ENCODE measurements at places on chromosomes 6 and 20.

DNA sequence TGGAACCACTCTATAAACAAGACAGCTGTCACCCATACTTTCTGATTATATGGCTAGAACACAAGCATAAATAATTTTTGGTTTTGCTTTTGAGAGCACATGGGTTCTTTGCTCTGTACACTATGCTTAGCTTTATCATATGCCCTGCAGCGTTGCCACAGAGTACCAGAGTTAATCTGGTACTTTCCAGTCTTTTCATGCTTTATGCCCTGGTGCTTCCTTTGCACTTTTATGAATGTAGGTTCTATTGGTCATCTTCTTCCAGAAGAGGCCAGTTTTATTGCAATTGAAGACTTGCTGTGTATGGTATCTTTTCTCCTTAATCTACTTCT lies 20.8 kb downstream of the SHLD1 start:
- DNase-seq: no peak

DNA sequence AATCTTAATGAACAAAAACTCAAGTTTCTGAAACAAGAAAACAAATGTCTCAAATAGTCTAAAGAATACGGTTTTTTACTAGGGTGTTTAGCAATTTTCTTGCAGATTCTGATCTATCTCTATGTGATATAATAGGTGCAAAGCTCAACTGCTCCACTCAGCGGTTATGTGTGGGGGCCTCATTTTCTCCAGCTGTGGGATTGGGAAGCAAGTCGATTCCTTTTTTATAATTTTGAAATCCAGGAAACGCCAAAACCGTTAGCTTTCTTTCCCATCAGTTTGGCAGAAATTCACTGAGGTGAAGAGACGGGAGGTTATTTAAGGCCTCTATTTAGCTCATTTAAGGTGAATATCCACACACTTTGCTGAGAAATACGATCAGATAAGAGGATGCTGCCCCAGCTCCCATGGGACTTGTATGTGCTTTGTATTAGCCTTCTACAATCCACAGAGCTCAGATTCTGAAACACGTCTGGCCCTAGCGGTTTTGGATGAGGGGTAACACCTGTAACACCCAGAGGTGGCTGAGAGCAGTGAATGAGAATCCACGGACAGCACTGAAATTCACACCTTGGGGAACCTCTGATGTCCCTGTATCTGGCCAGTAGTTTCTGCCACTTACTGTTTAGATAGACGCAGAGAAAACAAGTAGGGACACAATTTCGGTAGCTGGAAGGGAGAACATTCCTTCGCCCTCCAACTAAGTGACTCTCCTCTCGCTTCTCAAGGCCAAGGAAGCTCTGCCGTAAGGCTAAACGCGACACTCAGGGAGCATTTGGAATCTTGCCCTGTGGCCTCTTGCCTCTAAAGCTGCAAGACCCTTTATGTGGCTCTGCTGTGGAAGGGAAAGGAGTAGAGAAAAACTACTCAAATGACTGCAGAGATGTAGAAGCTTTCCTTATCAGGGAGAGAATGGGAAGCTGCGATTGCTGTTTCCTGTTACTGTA lies 6.5 kb upstream of the BCAS4 start:
- DNase-seq: peak; percentile 74

GRCh38 chr6:44456070-44456965 lies 68.8 kb downstream of the CDC5L start:
- DNase-seq: peak; percentile 73

DNA sequence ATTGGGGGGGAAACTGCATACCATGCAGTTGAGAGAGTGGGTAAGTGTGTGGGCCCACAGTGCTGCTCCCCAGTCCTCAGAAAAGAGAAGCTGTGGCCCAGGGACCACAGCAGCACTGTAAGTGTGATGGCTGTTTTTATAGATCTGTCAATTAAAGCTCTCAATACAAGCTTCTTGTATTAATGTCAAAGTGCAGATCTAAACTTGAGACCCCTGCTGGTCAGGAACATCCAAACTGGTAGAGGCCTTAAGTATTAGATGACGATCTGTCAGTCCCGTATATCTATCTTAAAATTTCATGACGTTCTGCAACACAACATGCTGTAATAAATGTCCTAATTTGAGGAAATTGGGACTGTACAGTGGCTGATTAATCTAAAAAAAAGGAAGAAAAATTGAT lies 74.8 kb downstream of the TULP4 start:
- no peak for DNase-seq

GRCh38 chr20:2385026-2385425 lies 4.3 kb downstream of the TGM6 start:
- DNase-seq: no peak

DNA sequence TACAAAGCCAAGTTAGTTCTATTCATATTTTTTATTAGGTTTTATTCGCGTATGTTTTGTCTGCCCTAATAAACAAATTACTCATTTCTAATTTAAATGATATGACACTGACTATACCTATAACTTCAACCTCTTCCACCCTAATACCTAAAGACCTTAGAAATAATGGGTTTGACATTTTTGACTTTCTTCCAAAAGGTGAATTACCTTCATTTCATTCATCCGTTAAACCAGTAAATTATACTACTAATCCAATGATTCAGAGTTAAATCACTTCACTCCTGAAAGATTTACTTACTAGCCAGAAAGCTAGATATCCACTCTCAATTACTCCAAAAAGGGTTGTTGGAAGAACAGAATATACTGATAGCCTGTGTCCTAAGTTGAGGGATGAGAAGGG lies 5.2 kb downstream of the MRPS10 start:
- peak; percentile 91 for DNase-seq

DNA sequence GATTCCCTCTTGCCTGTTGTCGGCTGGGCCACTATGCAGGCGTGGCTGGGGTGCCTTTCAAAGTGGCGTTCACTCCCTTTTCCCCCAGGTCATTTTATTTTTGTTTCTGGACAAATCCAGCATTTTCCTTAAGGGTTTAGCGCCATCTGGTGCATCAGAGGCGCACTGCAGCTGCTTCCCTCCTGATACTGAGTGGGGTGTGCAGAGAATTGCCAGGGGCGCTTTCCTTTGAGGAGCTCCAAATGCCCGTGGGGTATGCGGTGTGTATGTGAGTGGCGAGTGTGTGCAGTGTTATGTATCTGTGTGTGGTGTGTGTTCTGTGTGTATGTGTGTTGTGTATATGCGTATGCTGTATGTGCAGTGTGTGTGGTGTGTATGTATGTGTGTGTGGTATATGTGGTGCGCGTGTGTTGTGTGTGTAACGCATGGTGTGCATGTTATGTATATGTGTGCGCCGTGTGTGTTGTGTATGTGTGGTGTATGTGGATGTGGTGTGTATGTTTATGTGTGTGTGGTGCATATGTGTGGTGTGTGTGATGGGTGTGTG lies 100.1 kb upstream of the AGPAT4 start:
- peak; percentile 85 for DNase-seq
